ENCODE measurements at places on chromosomes 3 and 15. TPM values are rescaled to one million over a fixed set of nuclear protein-coding genes. Genes with fewer than 3 reads are reported as not detected.
A peak's percentile ranks its signal among the peaks of the same experiment; 100 is the strongest.

The ANKRD34C gene
- not detected for total RNA-seq

The TMEM40 gene
- not detected for total RNA-seq

DNA sequence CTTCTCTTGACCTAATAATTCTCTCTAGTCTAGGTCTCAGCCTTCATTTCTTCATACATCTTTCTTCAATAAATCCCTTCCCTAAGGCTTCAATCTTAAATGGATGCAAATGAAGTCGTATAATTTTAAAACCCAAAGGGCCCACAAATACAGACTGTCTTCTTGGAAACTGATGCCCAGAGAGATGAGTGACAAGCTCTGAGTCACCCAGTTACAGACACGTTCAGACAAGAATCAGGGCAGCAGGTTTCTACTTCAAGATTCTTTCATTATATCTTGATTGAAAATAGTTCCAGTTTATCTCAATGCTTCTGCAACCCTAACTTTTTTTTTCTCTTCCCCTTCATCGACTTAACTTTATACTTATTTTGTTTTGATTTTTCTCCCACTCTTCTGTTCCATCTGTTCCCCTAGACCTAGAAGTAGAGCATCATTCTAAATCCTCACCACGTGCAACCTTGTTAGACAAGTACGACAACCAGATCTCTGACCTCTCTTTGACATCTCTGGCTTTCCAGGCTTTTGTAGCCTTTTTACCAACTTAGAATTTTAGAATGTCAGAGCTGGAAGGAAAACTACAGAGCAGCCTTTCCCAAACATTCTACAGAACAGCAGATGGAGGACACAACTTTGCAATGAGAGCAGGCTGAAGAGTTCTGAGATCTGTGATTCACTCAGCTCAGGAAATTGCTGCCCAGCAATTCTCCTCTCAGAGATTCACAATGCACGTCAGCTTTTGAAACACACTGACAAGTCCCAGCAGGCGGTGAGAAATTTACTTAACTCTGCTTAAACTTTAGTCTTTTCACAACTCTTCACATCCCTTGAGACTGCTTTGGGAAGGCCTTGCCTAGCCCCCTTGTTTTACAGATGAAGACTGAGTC, 25.3 kb downstream of the NCEH1 start:
- H3K27ac ChIP-seq = no peak overlapping the region
- H3K36me3 ChIP-seq = no peaks in the 10 kb centered on the region
- no peaks in the 10 kb centered on the region for H3K4me1 ChIP-seq
- H3K27me3 ChIP-seq = no peaks in the 10 kb centered on the region
- H3K4me3 ChIP-seq = no peak overlapping the region

GRCh38 chr3:117192888-117193287, 483.3 kb downstream of the TUSC7 start:
- no peak for DNase-seq
- H3K4me1 ChIP-seq = no peaks in the 10 kb centered on the region
- H3K27me3 ChIP-seq = no peaks in the 10 kb centered on the region
- H3K27ac ChIP-seq = no peak overlapping the region
- no peak overlapping the region for H3K4me3 ChIP-seq

GRCh38 chr3:118949113-118949760, 85.4 kb downstream of the IGSF11 start:
- H3K27ac ChIP-seq = peak overlapping the region; percentile 64
- peak overlapping the region; percentile 5 for H3K4me3 ChIP-seq
- no peaks in the 10 kb centered on the region for H3K27me3 ChIP-seq
- H3K4me1 ChIP-seq = peaks cover 28% of the 10 kb centered on the region
- H3K36me3 ChIP-seq = no peaks in the 10 kb centered on the region
- DNase-seq = no peak

GRCh38 chr3:193800138-193801043, 207.4 kb downstream of the OPA1 start:
- no peaks in the 10 kb centered on the region for H3K4me1 ChIP-seq
- H3K27ac ChIP-seq = no peak overlapping the region
- H3K36me3 ChIP-seq = no peaks in the 10 kb centered on the region
- DNase-seq = no peak

All from activated naive CD8-positive, alpha-beta T cell treated with anti-CD3 and anti-CD28 coated beads for 36 hours (primary cell).